ENCODE measurements at places on chromosomes 5 and 9.

DNA sequence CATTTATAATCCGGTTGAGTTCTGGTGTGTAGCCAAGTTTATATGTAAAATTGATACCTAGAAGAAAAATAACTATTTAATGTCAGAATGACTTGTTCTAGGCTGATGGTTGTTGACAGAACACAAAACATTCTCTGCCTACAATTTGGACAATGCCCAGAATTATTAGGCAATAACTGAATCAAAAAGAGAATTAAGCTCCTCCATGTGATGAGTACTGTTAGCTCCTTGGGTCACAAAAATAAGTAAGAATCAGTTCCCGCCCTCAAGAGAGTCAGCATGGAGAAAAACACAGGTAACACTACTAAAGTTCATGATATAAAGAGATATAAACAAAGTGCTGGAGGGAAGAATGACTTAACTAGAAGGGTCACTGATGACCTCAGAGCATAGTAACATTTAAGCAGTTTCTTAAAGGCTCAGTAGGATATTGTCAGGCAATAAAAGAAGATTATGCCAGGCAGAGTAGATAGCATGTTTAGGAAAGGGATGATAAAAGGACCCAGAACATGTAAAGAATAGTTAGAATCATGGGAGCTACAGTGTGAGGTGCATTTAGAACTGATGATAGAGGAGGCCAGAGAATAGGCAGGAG is 200.5 kb upstream of the ACTBL2 start:
- no peak for DNase-seq

GRCh38 chr9:36893184-36893583 is 140.9 kb downstream of the PAX5 start:
- no peak for DNase-seq

GRCh38 chr5:137619191-137619870 is 116.6 kb downstream of the KLHL3 start:
- DNase-seq, result no peak

DNA sequence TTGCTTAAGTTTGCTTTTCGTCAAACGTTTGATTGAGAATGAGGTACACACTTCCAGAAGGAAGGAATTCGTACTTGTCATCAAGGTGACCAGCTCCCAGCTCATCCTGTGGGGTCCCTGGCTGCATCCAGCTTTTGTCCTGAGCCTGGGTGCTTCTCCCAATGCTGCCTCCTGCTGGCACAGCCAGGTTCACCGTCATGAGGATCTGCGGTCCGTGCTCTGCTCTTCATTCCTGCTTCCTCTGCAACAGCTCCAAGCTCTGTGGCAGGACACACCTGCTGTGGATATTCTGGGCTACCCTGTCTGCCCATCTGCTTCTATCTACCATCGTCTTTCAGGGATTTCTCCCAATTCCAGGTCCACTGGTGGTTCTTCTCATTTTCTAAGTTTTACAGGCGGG is 13.3 kb upstream of the UBE2QL1 start:
- DNase-seq, result no peak

- DNase-seq, result no peak
These were observed 74.5 kb upstream of the PALM2AKAP2 start for GRCh38 chr9:109705515-109705914.

DNA sequence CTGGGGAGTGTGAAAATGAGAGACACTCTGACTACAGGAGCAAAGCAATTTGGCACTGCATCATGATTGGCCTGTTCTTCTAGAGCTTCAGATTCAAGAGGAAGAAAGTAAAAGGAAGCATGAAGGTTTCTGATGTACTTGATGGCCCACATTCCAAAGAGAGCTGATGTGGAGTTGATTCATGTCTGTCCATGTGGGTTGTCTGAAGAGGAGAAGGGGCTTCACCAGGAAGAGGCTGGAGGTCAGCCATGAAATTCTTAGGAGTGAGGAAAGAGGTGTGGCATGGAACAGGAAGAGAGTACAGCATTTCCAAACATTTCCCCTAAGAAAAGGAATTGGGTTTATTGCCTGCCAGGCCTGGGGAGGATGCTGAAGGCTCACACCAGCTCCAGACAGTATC is 70.7 kb downstream of the PTCD2 start:
- no peak for DNase-seq

- DNase-seq, result no peak
These were observed 78.7 kb downstream of the NRG2 start for GRCh38 chr5:139964266-139964993.

DNA sequence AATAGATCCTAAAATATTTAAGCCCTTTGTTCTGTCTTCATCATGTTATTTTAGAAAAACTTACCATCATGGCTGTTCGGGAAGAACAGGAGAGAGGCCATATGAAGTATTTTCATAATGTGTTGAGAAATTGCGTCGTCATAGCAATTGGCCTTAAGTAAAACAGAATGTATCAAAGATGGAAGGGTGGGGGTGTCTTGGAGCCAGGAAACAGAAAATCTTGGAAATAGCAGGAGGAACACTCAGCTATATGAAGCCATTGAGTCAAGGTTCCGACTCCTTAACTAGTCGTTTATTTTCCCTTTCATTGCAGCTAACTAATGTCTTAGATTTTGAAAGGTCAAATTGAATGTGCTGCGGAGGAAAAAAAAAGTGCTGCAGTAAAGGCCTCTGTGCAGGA is 1.3 kb downstream of the SPTAN1 start:
- DNase-seq, result no peak

DNA sequence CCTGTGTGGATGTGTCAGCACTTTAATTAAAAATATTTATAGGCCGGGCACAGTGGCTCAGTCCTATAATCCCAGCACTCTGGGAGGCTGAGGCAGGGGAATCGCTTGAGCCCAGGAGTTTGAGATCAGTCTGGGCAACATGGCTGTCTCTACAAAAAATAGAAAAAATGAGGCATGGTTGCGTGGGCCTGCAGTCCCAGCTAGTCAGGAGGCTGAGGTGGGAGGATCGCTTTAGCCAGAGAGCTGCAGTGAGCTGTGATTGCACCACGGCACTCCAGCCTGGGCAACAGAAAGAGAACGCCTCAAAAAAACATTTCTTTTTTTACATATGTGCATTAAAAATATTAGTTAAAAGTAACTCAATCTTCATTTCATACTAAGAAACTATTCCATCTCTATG is 6.2 kb downstream of the TBC1D9B start:
- DNase-seq, result no peak

DNA sequence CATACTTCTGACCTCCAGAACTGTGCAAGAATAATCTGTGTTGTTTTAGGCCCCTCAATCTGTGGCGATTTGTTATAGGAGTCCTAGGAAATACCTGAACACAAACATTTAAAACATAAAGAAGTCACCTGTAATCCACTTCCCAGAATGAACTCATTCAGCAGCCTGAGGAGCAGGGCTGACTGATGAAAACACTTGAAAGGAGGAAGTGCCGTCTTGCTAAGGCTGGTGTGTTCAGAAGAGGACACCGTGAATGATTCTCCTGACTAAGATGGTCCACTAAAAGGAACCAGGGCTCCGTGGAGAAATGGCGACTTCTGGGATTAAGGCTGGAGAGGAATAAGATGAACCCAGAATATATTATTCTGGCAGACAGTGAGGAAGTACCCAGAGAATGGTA is 18.7 kb upstream of the MARCHF6 start:
- DNase-seq, result no peak

DNA sequence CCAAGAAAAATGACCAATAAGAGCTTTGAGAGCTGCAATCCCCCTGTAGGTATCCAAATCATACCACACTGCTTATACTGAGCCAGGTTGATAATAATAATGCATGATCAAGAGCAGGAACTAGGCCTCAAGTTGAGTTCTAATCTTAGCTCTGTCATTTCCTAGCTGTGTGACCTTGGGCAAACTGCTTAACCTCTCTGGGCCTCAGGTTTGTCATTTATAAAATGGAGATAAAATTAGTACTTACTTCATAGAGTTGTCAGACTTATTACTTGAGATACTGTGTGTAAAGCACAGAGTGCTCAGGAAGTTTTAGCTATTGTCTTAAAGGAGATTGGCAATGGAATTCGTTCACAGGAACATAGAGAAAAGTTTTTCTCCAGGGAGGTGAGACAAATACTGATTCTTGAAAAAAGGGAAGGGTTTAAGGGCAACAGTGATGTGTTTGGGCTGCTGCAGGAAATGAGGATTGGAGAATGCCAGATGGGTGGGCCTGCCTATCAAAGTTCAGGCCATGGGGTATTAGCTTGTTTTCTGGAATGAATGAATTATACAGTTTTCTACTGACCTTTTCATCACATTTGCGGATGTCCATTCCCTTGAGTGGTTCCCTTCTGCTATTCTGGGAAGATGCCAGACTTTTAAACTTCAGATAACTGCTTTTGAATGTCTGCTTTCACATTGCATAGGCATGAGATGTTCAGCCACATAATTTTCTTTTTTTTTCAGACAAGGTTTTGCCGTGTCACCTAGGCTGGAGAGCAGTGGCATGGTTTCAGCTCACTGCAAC is 10.2 kb upstream of the ATP6V0E1 start:
- no peak for DNase-seq

GRCh38 chr5:80988419-80988935 is 28.3 kb downstream of the RASGRF2 start:
- no peak for DNase-seq

DNA sequence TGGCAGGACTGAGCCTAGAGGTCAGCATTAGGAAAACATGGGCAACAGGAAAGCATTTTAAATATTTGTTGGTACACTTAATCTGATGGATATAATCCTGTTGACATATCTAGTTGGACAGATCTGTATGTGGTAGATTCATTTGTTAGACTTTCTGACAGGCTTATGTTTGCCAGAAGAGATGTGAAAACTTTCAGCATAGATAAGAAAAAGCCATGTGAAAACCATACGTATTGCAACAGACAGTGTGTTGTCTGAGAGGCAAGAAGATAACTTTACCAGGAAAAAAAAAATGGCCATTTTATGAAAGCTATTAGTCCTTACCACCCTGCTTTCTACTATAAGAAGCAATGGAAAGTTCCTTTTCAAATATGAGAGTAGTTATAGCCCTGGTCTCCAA is 1902.2 kb upstream of the C9orf72 start:
- no peak for DNase-seq

GRCh38 chr9:84939774-84940173 is 270.2 kb downstream of the NTRK2 start:
- no peak for DNase-seq

DNA sequence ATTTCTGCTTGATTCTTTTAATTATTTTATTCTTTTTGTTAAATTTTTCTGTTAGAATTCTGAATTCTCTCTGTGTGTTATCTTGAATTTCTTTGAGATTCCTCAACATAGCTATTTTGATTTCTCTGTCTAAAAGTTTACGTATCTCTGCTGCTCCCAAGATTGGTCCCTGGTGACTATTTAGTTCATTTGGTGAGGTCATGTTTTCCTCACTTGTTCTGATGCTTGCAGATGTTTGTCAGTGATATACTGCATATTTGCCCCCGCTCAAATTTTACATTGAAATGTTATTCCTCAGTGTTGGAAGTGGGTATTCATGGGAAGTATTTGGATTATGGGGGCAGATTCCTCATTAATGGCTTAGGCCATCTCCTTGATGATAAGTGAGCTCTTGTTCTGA is 105.3 kb downstream of the PRDM9 start:
- no peak for DNase-seq

- no peak for DNase-seq
These were observed 1792.3 kb downstream of the EFNA5 start for GRCh38 chr5:105878402-105878801.

GRCh38 chr9:126704892-126705766 is 91.4 kb downstream of the LMX1B start:
- DNase-seq, result peak; percentile 89

DNA sequence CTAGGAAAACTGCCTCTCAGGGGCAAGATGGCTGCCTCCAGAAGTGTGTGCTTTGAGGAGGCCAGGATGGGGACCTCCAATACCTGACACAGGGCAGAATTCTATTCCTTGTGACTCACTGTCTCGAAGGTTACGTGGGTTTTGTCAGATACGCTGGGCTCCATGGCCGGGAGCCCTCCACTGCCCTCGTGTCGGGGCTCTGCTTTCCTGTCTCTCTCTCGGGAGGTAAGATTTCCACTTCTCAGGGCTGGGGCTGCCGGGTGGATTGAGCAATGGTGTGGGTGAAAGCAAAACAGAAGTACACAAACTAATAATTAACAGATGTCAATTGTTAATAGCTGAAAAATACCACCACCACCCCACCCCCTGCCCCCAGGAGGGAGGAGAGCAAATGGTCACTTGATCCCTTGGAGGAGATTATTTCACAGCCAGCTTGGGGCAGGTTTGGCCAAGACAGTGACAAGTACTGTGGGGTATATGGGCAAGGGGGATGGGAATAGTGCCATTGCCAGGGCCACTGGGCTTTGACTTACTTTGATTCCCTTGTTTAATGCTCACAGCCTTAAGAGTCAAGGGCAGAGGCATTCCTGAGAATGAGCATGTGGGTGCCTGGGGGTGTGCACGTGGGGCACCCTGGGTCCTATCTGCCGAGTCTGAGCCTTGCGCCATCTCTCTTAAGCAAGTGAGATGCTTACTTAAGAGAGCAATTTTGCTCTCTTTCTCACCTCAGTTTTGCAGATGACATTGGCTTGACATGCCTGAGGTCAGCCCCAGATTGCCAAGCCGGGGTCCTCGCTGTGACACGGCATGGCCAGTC is 28.8 kb upstream of the DAB2IP start:
- no peak for DNase-seq

DNA sequence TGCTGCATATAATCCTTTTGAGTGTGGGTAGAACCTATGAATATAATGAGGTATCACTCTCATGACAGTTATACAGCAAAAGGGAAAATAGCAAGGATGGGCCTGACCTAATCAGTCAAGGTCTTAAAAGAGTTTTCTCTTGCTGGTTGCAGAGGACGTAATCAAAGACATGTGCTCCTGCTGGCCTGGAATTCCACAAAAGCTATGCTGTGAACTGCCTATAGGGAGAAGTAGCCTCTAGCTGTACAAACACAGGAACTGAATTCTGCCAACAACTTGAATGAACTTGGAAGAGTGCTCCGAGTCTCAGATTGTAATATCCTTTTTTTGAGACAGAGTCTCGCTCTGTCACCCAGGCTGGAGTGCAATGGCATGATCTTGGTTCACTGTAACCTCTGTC is 195.6 kb downstream of the PLK2 start:
- no peak for DNase-seq

- DNase-seq, result no peak
These were observed 254.0 kb upstream of the GAS1 start for GRCh38 chr9:87201351-87201751.

DNA sequence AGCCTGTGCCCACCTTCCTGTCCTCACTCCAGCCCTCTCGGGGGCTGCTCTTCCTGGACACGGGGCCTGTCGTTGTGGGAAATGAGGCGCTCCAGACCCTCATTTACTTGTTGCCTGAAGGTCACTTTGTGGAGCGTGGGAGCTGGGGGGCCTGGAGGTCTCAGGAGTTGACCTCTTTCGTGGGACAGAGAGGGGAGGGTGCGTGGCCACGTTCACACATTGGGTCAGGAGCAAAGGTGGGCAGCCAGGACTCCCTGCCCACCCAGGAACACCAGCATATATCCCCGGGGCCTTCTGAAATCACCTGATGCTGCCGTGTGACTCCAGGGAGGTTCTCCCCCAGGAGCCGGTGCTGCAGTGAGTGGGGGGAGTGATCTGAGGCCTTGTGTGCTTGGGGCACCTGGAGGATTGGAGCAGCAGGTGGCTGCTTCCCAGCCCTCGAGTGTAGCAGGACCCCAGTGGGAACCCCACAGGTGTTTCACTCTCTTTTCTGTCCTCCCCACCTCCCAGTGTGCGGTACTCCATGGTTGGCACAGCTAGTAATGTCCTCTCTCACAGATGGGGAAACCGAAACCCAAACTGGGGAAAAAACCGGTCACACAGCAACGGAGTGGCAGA is 20.3 kb downstream of the NCS1 start:
- DNase-seq, result no peak

Data from NAMALWA (cell line).